ENCODE measurements at places on chromosomes 6 and 20.
A peak's percentile ranks its signal among the peaks of the same experiment; 100 is the strongest.

GRCh38 chr6:161048641-161049040 is 57.1 kb downstream of the MAP3K4 start:
- DNase-seq, result no peak

DNA sequence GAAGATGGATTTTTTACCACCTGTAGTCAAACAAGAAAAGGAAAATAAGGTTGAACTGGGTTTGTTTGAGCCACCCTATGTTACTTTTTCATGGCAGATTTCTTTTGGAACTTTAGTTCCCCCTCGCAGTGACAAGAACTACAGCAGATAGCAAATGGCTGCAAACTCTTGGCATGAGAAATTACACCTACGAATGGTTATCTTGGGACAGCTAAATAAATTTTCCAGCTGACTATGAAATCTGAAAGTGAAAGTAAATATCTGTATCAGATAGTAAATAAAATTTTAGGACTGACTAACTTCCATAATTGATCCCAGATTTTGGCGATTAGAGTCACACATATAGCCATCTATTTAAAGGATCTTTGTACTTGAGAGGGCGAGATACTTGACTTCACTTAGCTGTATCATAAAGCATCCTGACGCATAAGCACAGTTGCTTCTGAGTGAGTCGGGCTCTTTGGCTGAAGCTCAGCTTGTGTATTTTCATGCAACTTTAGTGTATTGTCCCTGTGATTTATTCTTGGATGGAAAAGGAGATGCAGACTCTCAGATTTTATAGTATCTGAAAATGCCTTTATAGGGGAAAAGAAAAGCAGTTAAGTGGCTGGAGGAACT is 125.3 kb upstream of the B3GAT2 start:
- no peak for DNase-seq

DNA sequence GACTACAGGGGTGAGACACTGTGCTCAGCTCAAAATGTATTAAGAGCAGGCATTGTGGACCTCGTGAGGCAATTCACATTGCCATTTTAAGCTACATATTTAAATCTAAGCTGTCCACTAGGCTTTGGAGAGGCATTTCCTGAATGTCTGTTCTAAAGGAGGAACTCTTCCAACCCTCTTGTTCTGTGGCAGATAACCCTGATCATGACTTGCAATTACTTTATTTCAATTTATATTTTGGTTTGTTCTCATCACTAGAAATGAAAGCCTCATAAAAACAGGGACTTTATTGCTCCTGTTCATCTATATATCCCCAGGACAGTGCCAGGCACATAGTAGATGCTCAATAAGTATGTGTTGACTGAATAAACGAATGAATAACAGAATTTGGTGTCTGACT is 84.0 kb upstream of the SALL4 start:
- no peak for DNase-seq

GRCh38 chr6:116247285-116247684 is 6.6 kb downstream of the TSPYL4 start:
- DNase-seq, result no peak

DNA sequence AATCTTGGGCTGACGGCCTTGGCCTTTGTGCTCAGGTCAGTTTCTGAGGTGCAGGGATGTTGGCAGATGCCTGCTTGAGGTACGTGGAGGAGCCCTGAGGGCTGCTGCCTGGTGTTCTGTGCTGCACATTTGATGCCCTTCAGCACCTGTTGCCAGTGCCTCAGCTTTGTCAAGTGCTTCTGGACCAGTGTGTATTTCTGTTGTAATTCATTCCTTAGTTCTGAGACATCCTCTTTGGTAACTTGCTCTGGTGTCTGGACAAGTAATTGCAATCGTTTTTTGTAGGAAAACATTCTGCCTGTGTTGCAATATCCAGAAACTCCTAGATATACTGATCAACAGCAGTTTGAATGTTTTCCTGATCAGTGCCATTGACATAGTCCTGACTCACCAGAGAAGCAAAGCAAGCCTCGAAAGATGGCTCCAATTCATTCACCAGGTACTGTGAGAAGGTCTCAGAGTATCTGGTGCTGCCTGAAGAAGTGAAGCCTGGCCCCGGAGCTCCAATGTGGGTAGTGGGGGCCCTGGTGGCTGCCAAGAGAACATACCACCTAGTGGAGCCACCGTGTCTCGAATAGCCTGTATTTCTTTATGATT is 26.7 kb downstream of the ZNF337 start:
- no peak for DNase-seq

GRCh38 chr6:65501045-65501444 is 206.0 kb downstream of the EYS start:
- no peak for DNase-seq

DNA sequence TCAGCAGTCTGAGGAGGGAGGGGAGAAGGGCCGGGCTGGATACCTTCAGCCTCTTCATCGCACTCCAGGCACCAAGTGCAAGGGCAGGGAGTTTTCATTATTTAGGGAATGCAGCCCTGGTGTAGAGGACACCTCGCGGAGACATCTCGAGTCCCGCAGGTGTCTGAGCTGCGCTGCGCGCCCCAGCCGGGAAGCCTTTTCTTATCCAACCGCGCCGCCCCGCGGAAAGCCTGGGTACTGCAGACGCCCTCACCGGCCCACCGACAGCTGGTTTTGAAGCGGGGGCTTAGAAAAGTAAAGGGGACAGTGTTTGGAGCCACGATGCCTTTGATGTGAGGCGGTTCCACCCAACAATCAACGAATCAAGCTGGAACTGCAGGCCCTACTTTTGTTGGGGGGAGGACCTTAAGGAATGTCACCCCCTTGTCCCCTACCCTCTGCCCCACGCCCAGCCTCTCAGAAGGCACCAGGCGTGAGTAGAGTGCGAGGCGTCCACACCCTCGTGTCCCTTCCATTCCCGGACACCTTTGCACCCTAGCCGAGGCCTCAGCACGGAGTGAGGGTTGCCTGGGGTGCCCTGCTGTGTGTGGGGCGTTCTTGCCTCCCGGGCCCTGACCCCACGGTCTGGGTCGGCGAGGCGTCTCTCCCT is 8.6 kb downstream of the NKX2-2 start:
- peak; percentile 66 for DNase-seq

DNA sequence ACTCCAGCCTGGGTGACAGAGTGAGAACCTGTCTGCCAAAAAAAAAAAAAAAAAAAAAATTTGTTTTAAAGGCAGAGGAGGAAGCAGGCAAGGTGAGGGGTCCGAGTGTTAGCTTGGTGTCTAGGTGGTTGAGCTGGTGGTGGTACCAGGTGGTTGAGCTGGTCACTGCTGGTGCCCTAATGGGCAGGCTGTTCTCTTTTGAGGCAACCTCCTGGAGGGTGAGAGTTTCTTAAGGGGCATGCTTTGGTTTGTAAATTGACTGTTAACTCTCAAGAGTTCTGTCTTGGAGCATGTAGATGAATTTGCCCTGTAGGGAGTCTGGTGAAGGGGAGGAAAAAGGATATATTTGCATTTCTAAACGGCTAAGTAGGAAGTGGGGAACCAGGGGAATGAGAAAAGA is 52.7 kb downstream of the BANF2 start:
- DNase-seq, result no peak

DNA sequence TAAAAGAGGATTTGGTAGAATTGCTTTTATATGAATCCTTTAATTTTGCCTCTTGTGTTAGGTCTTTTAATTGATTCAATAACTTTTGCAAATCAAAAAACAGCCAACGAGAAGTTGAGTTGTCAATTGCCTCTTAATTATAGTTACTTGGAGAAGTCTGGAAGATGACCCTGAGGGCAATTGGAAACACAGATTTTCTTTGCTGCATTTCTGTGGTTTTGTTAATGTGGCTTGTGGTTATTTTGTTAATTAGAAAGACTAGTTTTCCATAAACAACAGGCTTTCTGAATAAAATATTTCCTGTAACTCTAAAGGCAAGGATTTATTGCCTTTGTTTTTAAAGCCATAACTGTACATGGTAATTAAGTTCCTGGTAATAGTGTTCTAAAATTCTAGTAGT is 513.0 kb downstream of the EPHA7 start:
- DNase-seq, result no peak

- no peak for DNase-seq
Measured at GRCh38 chr6:45555981-45556771, 178.4 kb upstream of the SUPT3H start.

DNA sequence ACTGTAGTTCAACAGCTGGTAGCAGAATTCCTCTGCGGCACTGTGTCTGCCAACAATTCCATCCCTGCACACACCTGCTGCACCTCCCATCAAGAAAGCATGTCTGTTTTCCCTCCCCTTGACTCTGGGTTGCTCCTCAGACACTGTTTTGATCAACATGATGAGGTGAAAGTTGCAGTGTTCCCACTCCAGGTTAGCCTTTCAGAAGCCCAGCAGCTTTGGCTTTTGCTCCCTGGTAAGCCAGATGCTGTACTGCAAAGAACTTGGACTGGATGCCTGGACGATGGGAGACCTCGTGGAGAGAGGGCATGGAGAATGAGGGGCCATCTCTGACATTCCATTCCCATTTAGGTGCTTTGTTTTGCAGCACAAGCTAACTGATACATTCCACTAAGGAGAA is 79.1 kb upstream of the MAFB start:
- no peak for DNase-seq

DNA sequence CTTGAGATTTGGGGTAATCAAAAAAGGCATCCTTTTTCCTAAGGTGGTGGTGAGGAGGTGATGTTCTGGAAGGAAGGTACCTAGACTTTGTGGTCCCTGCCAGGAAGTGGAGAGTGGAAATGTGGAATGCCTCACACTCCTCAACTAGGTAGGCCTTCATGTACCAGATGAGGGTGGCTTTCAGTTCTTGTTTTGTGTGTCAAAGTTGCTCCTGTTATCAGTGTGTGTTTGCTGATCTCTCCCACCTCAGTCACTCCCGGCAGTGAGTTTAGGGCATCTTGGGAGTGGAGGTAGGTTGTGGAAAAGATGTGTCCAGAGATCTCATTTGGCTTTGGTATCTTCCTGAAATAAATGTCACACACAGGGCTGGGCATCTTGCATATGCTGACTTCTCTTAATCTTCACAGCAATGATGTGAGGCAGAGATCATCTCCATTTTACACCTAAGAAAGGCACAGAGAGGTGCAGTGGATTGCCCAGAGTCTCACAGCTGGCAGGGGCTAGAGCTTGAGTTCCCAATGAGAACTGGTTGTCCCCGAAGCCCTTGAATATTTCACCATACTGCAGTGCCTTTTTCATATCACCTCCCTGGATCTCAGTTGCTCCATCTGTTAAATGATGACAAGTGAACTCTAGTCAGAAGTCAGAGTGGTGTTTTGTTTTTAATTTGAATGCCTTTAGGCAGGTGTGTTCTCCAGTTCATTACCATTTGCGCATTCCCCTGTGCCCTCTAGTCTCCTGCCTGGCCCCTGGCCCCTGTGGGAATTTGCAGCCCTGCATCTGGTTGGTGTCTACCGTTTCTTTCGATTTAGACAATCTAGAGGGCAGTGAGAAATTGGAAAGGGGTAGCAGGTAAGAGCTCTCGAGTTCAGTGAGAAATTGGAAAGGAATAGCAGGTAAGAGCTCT is 2.9 kb downstream of the PKIG start:
- no peak for DNase-seq

DNA sequence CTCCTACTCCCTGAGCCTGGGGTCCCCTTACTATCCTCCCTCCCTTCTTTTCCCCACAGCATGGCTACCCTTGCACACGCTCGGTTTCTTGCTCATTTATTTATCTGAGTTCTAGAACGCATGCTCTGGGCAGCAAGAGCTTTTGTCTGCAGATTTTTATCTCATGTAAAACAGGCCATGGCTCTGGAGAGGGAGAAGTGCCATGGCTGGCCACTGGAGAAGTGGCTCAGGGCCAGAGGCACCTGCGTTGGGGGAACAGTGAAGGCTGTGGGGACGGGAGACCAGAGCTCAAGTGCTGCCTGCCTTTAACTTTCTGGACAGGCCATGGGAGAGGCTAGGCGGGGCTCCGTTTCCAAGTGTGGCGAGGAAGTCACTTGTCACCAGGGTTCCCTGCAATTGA is 177.7 kb upstream of the SULF2 start:
- DNase-seq, result no peak

- no peak for DNase-seq
Measured at GRCh38 chr20:5402903-5403531, 86.3 kb upstream of the PROKR2 start.

DNA sequence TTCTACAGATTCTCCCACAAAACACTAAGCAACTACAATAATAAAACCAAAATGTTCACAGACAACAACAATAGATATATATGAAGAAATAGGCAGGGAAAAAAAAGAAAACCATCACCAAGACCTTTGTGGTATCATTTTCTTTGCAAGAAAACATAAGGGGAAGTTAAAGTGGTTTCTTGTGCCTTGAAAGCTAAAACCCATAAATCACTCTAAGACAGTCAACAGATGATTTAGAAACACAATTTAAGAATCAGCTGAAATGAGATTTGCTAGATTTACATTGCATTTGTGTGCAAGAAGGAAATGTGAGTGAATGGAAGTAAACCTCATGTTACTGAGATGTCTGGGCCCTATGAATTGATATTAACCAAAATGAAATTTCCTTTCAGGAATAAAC is 1265.4 kb upstream of the GJE1 start:
- DNase-seq, result no peak

DNA sequence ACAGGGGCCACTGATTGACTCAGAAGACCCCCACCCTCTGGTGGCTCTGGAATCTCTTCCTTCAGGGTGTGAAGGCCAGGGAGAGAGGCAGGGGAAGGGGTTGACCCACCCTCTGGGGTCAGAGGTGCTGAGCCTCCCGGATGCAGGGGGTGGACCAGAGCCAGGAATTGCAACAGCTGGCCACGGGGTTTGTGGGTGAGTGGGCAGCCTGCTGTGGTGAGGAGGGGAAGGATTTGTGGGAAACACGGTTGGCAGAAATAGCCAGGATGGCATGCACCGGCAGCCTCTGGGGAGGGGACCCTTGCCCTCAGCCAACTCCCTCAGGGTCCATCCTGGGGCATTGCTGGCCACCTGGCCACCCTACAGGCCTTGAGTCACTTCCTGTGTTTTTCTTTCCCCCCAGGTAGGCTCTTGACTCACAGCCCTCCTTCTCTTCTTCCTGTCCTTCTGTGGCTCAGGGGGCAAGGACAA is 92.8 kb downstream of the MRPL14 start:
- DNase-seq, result no peak

DNA sequence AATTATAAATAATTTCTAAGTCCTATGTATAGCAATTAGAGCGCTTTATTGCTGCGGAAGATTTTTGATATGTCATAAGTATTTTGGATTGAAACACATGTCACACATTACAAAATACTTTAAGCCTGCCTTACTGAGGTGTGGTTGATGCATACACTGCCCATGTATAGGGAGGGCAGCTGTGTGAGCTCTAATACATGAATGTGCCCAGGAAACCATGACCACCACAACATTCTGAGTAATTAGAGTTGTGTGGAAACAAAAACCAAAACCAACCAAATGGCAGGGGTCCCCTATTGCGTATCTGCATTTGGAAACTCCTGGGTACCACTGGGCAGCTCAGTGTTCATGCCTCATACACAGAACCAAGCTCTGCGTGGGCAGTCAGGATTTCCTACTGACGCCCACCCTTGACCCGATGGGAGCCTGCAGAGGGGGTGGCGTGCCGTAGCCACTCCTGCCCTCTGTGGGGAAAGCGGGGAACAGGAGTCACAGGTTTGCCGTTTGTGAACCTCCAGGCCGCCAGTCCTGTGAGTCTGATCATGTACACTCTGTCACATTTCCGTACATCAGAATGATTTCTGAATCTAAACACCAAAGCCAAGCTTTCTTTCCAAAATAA is 50.9 kb upstream of the PDE10A start:
- no peak for DNase-seq

Measured in activated effector memory CD4-positive, alpha-beta T cell treated with Interleukin-2 at 50 U/mL for 16 hours (primary cell).